Central memory CD4-positive, alpha-beta T cell (primary cell): ENCODE measurements at places on chromosomes 1 and 21.
A peak's percentile ranks its signal among the peaks of the same experiment; 100 is the strongest.

DNA sequence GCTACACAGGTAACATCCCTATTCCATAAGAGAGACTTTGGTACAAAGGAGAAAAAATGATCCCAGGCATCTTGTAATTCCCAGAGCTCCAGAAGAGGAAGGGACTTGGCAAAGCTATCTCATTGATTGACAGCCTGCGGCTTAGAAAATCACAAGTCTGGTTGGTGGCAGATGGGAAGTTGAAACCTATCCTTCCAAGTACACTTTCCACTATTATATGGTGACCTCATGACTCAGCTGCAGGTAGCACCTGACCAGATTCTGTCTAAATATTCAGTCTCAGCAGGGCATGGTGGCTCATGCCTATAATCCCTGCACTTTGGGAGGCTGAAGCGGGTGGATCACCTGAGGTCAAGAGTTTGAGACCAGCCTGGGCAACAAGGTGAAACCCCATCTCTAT lies 89.9 kb downstream of the TIAM1 start:
- no peak for DNase-seq

- DNase-seq: no peak
Measured at GRCh38 chr1:47853852-47854251, 143.3 kb downstream of the TRABD2B start.

- DNase-seq: no peak
Measured at GRCh38 chr1:118128761-118129160, 56.3 kb downstream of the SPAG17 start.

DNA sequence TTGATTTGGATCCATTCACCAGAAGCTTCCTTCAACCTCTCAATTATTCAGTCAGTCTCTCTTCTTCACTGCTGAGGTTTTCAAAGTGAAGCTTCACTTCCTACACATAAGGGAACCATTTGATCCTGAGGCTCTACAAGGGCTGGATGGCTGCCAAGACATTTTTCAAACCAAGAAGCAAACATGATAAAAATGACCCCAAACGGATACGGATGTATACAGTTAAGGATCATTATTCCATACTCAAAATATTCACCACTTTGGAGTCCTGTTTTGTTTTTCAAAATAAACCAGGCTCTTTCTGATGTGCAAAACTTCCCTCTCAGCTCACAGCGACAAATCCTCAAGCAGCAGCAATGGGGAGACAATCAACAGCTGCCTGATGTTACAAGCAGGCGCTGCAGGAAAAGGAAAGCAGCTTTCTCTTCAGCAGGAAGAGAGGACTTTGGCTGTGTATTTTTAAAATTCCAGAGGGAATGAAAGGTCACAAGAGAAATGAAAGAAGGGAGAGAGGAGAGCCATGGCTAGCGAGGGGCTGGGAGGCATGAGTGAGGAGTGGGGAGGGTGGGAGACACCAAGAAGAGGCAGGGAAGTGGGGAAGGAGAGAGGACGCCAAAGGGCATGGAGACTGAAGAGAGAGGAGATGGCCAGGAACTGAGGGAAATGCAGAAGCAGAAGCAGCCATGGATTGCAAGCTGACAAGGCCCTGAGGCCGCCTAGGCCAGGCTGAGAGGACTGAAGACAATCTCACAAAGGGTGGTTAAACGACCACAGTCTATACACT lies 145.4 kb downstream of the SLC45A1 start:
- peak; percentile 16 for DNase-seq

GRCh38 chr1:7698641-7699040 lies 72.5 kb upstream of the VAMP3 start:
- no peak for DNase-seq

DNA sequence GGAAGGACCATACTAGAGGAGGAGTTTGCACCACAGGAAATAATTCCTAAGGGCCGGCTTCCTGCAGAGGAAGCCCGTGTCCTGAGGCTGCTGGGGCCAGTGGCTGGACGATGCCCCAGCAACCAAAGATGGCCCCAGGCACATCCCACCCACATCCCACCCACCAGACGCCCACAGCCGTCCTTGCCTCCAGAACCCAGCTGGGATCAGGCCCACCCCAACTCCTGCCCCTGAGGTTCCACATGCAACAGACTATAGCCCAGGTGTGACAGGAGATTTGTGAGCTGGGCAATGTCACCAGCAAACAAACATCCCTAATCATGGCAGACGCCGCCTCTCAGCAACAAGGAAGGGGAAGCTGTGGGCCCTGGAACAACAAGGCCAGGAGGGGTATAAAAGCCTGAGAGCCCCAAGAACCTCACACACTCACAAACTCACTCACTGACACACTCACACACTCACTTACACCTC lies at the start of gene KRTAP10-9:
Gene KRTAP10-9, plus strand, starts transcription at position 421 of the 471 bp plus-strand sequence. CDS start 79 bp downstream, outside the sequence.
- no peak for DNase-seq

- peak; percentile 73 for DNase-seq
Measured at GRCh38 chr1:9234223-9235095, at the start of gene H6PD. Gene H6PD (plus strand): TSS chr1:9234774. CDS start chr1:9244935, 10,161 bp downstream.

DNA sequence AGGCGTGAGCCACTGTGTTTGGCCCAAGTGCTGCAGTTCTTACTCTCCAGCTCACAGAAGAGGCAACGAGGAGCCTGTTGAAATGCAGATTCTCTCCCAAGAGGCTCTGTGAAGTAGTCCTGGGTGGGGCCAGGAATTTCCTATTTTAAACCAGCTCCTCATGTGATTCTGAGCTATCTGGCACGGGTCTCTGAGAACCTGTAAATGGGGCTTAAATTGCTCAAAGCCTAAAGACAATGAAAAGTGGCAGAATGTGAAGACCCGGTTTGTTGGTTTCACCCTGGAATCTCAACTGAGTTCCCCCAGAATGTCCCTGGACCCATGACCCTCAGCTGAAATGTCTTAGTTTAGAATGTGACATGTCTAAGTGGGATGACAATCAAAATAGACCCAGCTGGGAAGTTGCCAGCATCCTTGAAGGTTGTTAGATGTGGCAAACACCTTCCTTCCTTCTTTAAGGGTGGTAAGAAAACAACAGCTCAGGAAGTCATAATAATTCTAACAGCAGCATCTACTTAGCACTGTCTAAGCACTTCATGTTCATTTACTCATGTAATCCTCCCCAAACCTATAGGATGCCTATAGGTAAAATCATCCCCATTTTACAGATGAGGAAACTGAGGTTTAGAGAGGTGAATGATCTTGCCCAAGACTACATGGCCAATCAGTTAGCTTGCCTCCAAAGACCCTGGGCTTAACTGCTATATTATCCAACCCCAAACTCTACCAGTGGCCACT lies 20.9 kb upstream of the ATP5PO start:
- DNase-seq: peak; percentile 79

DNA sequence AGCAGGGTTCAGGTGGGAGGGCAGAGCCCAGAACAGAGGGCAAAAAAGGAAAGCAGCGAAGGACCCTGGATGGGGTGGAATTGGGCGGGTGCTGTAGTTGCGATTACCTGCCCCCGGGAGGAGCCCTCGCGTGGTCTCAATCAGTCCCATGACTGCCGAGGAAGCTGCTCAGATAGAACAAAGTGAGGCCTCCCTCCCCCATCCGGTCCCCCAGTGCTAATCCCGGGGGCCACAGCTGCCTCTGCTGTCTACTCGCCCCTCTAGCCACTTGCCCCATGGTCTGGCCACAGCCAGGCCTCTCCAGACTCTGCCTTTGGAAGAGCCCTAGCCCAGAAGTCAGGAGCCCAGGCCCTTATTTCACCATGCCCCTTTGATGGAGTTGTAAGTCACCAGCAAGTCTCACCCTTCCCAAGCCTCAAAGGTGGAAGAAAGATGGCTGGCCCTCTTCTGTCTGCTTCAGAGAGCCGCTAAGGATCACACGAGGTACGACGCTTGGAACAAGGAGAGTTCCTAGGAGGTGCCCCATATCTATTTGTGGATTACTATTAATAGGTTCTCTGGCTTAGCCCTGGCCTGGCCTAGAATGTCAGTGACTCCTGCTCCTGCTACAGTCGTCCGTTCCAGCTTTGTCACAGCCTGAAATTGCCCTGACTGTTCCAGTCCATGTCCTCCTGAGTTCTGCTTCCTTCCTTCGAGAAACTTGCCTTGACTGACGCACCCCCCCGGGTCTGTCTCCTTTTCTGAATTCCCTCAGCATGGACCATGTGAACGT lies 16.4 kb downstream of the ECHDC2 start:
- DNase-seq: no peak

- DNase-seq: no peak
Measured at GRCh38 chr21:39119891-39120290, 63.4 kb downstream of the PSMG1 start.

GRCh38 chr1:193069748-193070385 lies 10.5 kb downstream of the RO60 start:
- DNase-seq: no peak

DNA sequence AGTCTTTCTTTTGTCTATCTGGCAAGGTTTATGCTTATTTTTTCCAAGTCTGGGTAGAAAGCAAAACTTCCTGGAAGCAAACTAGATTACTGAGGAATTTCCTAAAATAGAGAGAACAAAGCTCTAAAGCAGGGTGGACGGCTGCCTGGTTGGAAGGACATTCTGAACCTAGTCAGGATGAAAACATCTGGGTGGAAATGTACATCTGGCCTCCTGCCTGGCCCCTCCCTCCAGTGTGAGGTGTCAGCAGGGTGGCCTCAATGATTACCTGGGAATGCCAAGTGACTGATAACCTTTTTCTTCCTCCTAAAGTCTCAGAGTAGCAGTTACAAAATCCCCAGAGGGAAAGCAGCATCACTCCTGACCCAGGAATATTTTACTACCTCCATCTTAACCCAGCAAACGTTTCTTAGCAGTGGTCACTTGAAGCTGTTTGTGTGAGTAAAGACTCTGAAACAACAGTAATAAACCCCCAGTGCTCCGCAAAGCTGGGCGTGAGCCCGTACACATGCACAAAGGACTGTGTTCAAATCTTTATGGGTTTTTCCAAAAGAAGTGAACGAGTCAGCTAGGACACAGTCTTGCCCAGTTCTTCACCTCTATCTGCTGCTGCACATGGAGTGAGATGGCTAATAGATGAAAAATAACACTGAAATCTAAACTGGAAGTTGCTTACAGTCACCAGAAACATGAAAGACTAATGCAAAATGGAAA lies 18.9 kb downstream of the ANGPTL7 start:
- DNase-seq: no peak

GRCh38 chr1:32392325-32392724 lies 1.9 kb downstream of the BSDC1 start:
- no peak for DNase-seq

DNA sequence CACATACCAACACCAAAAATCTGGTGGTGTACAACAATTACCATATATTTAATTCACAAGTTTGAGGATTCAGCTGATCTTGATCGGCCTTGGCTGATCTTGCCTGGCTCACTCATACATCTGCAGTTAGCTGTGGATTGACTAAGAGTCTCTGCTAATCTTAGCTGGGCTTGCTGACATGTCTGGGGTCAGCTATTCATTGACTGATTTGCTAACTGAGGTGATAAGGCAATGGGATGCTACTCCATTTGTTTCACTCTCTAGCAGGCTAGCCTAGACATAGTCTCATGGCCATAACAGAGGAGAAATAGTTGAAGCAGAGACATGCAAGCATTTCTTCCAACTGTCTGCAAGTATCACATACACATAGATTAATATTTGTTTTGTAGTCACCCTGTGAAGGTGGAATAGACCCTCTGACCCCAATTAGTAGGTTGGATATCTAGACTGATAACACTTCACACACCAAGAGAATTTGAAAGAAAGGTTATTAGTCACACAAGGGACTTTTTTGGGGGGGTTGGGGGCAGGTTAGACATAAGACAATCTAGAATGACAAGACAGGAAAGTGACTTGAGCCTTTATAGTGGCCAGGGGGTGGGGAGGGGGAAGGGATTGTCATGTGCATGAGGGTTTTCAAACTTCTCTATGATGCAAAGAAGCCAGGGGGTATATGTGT lies 142.3 kb downstream of the BARHL2 start:
- DNase-seq: no peak

GRCh38 chr1:177864538-177865305 lies 105.1 kb downstream of the SEC16B start:
- DNase-seq: no peak

- no peak for DNase-seq
Measured at GRCh38 chr1:21568006-21568746, 59.0 kb downstream of the ALPL start.

DNA sequence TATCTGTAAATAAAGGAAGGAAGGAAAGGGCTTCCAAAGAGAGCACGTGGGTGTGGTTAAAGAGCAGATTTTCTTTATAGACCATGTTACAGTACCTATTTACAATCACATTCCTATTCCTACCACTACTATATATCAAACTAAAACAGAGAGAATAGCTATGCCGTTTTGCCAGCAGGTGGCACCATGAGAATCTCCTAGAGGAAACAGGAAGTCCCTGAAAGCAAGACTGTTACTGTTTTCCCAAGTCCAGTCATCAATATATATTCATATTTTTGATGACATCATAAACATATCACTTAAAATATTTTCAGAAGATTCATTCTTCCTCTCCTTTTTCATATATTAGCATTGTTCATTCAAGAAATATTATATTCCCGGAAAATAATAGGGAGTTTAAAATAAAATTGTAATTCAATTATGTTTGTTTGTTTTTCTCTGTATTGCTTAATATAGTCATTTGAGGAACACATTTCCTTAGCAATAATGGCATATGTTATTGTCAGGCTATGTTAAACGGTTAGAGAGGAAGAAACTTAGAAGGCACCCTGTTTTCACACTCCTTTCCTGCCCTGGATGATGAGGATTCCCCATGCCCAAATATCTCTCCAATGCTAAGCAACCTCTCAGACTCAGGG lies 6.6 kb downstream of the CCDC190 start:
- peak; percentile 27 for DNase-seq

DNA sequence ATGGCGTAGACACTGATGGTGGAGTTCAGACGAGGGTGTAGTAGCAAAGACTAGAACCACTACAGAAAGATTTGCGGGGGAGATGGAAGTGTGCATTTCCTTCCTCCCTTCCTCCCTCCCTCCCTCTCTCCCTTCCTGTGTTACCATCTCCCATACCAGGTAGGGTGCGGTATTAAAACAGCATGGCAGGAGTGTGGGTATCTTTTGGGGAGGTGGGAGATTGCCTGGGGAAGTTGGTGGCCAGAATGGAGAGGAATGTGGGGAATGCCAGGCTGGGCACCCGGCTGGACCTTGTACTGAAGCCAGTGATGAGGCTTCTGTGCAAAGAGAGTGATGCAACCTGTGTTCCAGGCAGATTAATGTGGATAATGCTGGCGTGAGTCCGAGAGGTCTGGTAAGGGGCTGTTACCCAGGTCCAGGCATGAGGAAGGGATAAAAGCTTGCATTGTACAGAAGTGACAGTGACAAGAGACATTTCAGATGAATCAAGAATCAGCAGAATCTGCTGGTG lies 30.3 kb upstream of the PPP2R5A start:
- DNase-seq: peak; percentile 59

DNA sequence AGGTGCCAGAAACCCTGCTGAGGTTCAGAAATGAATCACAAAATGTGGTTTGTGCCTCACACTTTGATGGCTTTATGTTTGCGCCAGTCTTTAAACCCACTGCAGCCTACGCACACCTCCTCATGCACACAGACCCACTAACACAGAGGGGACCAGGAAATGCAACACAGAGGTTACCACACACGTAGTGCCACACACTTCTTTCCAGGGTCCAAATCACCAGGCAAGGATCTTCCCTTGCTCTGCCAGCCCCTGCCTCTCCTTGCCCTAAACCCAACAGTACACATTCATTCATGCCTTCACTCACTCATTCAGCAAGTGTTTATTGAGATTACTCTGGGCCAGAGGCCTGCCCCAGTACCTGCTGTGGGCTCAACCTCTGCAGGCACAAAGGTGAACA lies 17.5 kb downstream of the MAB21L3 start:
- DNase-seq: peak; percentile 12

- no peak for DNase-seq
Measured at GRCh38 chr1:39214021-39214713, 9.7 kb downstream of the MACF1 start.
